ENCODE measurements at places on chromosomes 4 and X.

- H3K4me1 ChIP-seq: no peaks in the 10 kb centered on the region
- no peak overlapping the region for H3K27ac ChIP-seq
- H3K4me3 ChIP-seq: no peak overlapping the region
- no peak for DNase-seq
These were observed 417.4 kb downstream of the SPOCK3 start for GRCh38 chr4:166816890-166817289.

GRCh38 chrX:31314921-31315320 lies 243.1 kb upstream of the FTHL17 start:
- H3K27me3 ChIP-seq: no peaks in the 10 kb centered on the region
- no peak overlapping the region for H3K27ac ChIP-seq
- no peak for DNase-seq
- H3K36me3 ChIP-seq: no peaks in the 10 kb centered on the region
- no peak overlapping the region for H3K4me3 ChIP-seq

- no peak overlapping the region for H3K27ac ChIP-seq
- no peak for DNase-seq
- H3K27me3 ChIP-seq: no peaks in the 10 kb centered on the region
- H3K36me3 ChIP-seq: no peaks in the 10 kb centered on the region
These were observed 28.5 kb downstream of the TRIM2 start for GRCh38 chr4:153232768-153233167.

DNA sequence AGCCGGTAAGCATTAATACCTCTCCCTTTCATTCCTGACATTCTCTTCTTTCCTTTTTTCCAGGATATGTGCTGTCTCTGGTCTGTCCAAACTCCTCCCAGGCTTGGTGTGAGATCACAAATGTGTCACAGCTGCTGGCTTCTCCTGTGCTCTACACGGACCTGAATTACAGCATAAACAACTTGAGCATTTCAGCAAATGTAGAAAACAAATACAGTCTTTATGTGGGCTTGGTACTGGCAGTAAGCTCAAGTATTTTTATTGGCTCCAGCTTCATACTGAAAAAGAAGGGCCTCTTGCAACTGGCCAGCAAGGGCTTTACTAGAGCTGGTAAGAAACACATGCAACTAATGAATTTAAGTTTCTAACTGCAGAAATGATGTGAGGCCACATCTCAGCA lies 8.4 kb downstream of the NIPAL1 start:
- no peaks in the 10 kb centered on the region for H3K36me3 ChIP-seq
- H3K27me3 ChIP-seq: no peaks in the 10 kb centered on the region
- H3K27ac ChIP-seq: no peak overlapping the region
- no peak for DNase-seq
- no peak overlapping the region for H3K4me3 ChIP-seq

GRCh38 chr4:128716338-128716737 lies 93.2 kb upstream of the JADE1 start:
- H3K36me3 ChIP-seq: no peaks in the 10 kb centered on the region
- H3K4me1 ChIP-seq: no peaks in the 10 kb centered on the region
- no peak for DNase-seq
- no peaks in the 10 kb centered on the region for H3K27me3 ChIP-seq
- no peak overlapping the region for H3K27ac ChIP-seq
- H3K4me3 ChIP-seq: no peak overlapping the region

DNA sequence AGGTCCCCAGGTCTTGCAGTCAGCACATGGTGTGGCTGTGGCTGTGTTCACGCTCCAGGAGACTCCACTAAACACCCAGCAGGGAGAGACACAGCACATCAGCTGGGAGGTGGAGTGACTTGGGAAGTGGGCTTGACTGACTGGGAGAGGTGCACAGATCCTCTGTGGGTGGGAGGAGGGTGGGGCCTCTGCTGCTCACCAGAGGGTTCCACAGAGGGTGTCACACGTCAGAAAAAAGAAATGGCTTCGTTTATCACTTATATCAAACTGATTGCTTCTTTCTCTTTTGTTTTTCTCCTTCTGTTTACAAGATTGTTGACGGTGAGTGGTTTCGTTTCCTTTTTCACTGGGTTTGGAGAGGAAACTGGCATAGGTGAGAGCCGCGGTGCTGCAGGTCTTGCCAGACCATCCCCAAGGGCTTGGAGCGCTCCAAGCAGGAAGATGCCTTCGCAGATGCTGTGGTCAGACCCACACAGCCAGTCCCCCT lies 24.8 kb upstream of the FAM193A start:
- no peak for DNase-seq
- no peak overlapping the region for H3K27ac ChIP-seq
- H3K4me1 ChIP-seq: peaks cover 5% of the 10 kb centered on the region
- no peaks in the 10 kb centered on the region for H3K27me3 ChIP-seq
- H3K4me3 ChIP-seq: no peak overlapping the region
- H3K36me3 ChIP-seq: peaks cover 69% of the 10 kb centered on the region

DNA sequence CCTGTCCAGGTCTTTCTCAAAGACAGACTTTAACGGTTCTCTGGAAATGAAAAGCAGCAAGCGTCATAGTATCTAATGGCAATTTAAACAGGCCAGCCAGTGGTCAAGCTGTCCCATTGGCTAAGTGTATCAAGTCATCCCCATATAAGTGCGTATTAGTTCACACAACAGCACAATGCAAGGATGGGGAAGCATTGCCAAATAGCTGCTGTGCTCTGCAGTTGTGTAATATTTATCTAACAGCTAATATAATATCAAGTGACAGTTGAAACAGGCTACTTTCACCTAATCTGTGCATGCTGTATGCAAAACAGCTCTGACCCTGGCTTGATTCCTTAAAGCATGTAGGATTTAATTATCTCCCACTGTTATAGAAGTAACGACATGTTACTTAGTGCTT lies 134.8 kb upstream of the PPARGC1A start:
- H3K4me3 ChIP-seq: no peak overlapping the region
- H3K27me3 ChIP-seq: no peaks in the 10 kb centered on the region
- DNase-seq: no peak
- no peaks in the 10 kb centered on the region for H3K4me1 ChIP-seq

DNA sequence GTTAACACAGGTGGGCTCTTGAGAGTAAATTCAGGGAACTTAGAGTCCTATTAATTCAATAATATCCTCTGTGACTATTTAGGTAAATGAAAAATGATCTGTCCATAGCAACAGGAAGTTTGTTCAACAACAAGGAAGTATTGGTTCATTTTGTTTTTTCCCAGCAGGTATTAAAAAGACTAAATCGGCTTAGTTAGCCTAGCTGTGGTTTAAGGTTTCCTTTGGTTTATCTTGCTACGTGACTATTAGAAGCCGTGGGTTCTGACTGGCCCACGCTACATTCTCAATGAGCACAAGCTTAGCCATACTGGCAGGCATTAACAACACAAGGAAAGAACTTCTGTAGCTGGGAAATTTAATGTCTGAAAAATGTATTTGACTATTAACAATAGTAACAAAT lies 168.8 kb upstream of the HS3ST1 start:
- DNase-seq: no peak
- no peak overlapping the region for H3K4me3 ChIP-seq
- no peak overlapping the region for H3K27ac ChIP-seq
- H3K27me3 ChIP-seq: no peaks in the 10 kb centered on the region
- no peaks in the 10 kb centered on the region for H3K36me3 ChIP-seq

- no peak for DNase-seq
These were observed 655.2 kb downstream of the RAPGEF2 start for GRCh38 chr4:159758061-159758460.

DNA sequence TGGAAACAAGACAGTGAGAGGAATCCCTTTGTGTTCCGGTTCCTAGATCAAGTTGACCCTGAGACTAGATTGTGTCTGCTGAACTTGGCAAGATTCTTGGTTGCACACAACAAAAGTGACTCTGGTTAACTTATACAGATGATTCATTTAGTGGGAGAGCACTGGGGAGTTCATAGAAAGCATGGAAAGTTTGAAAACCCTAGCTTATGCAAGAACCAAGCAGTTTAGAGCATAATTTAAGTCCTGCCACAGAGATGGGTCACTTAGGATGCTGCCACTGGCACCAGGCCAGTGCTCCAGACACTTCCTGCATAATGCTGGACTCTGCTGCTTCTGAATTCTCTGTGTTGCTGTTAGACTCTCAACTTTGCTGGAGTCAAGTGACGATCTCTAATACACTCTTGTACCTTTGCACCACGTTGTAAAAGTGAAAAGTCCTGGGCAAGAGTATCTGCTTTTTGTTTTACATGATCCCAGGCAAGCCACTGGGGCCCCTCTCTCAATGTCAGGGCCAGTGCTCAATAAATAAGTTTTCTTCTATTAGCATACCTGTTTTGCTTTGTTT lies 12.7 kb upstream of the DCUN1D4 start:
- H3K36me3 ChIP-seq: no peaks in the 10 kb centered on the region
- H3K4me1 ChIP-seq: no peaks in the 10 kb centered on the region
- no peak for DNase-seq
- no peak overlapping the region for H3K27ac ChIP-seq

GRCh38 chr4:152220201-152220666 lies 315.7 kb downstream of the FBXW7 start:
- no peak overlapping the region for H3K27ac ChIP-seq
- no peaks in the 10 kb centered on the region for H3K27me3 ChIP-seq
- no peak overlapping the region for H3K4me3 ChIP-seq
- no peaks in the 10 kb centered on the region for H3K36me3 ChIP-seq

GRCh38 chr4:30172416-30172815 lies 547.8 kb upstream of the PCDH7 start:
- H3K4me3 ChIP-seq: no peak overlapping the region
- no peaks in the 10 kb centered on the region for H3K36me3 ChIP-seq
- H3K27ac ChIP-seq: no peak overlapping the region
- no peaks in the 10 kb centered on the region for H3K4me1 ChIP-seq

DNA sequence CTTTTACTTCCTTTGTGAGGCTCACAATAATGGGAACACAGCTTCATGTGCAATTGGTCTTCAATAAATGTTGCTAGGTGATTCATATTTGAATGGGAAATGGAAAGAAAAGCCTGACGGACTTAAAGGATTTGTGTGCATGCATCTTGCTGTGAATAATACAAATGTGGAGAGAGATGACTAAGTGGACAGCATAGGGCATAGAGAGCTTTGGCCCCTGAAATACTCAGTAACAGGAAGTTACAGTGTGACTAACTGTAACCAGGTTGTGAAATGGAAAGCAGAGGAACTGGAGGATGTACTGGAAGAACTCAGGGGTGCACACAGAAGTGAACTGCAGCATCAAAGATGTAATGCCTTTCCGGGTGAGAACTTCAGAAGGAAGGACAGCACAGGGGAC lies 206.7 kb downstream of the MGST2 start:
- no peaks in the 10 kb centered on the region for H3K27me3 ChIP-seq
- H3K36me3 ChIP-seq: no peaks in the 10 kb centered on the region
- DNase-seq: no peak
- peaks cover 18% of the 10 kb centered on the region for H3K4me1 ChIP-seq
- H3K27ac ChIP-seq: peak overlapping the region; percentile 30

DNA sequence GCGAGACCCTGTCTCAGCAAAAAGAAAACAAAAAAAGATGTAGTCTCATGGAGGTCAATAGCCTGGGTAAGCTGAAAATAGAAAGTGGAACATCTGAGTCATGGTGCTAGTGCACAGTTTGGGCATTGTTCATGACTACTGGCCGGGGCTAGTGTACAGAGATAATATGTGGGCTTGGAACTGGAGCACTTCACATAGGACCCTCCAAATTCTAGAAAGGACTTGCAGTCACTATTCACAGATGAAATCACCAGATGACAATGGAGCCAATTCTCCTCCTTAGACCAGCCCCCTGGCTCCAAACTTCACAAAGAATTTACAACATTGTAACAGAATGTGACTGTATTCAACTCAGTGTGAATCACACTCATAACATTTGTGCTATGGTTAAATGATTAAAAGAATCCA lies 367.8 kb upstream of the SLC7A11 start:
- no peak overlapping the region for H3K27ac ChIP-seq
- H3K27me3 ChIP-seq: no peaks in the 10 kb centered on the region
- H3K4me3 ChIP-seq: no peak overlapping the region
- no peaks in the 10 kb centered on the region for H3K4me1 ChIP-seq
- no peaks in the 10 kb centered on the region for H3K36me3 ChIP-seq
- DNase-seq: no peak

DNA sequence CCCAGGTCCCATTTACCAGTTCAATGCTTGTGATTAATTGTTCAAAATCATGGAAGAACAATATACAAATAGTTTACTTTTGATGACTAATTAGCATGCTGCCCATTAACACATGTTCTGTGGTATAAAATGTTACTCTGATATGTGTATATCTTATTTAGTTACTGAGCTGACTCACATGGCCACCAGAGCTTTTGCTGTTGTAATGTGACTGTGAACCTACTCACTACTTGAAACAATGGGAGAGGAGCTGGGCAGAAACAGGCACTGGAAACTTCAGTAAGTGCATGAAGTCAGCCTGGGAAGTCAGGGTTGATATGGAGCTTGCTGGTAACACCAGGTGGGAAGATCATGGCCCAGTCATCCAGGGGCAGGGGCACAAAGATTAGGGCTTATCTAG lies 72.7 kb upstream of the MAD2L1 start:
- no peak overlapping the region for H3K27ac ChIP-seq
- DNase-seq: no peak
- no peak overlapping the region for H3K4me3 ChIP-seq
- H3K27me3 ChIP-seq: no peaks in the 10 kb centered on the region
- H3K36me3 ChIP-seq: no peaks in the 10 kb centered on the region

GRCh38 chrX:137998619-137999018 lies 432.7 kb downstream of the ZIC3 start:
- H3K27me3 ChIP-seq: no peaks in the 10 kb centered on the region
- no peak overlapping the region for H3K27ac ChIP-seq
- H3K4me1 ChIP-seq: no peaks in the 10 kb centered on the region
- H3K4me3 ChIP-seq: no peak overlapping the region
- H3K36me3 ChIP-seq: no peaks in the 10 kb centered on the region

DNA sequence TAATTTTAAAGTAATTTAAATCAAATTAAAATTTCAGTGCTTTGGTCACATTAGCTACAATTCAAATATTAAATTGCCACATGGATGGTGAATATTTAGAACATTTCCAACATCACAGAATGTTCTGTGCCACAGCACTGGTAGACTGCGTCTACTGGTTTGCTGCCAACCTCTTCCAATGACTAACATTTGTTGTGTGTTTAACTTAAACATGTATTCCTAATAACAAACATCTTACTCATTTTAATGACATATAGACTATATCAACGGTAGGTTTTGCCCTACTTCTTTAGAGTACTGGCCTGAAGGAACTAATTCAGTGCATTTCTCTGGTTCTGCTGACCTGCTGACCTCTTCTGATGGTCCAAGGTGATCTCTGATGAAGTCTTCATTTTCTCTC lies 157.6 kb downstream of the DCK start:
- H3K27ac ChIP-seq: no peak overlapping the region
- H3K4me1 ChIP-seq: no peaks in the 10 kb centered on the region
- H3K27me3 ChIP-seq: no peaks in the 10 kb centered on the region

- peak overlapping the region; percentile 94 for H3K27ac ChIP-seq
- H3K4me3 ChIP-seq: peak overlapping the region; percentile 92
- DNase-seq: no peak
- H3K27me3 ChIP-seq: no peaks in the 10 kb centered on the region
- H3K4me1 ChIP-seq: peaks cover 26% of the 10 kb centered on the region
These were observed 1.6 kb downstream of the PI4K2B start for GRCh38 chr4:25235401-25235800.

- DNase-seq: peak; percentile 92
- H3K4me3 ChIP-seq: peak within 1 kb of the TSS; percentile 49
- H3K4me1 ChIP-seq: peaks cover 16% of the 10 kb centered on the region
These were observed at the start of gene HHIP for GRCh38 chr4:144645631-144646522. Gene HHIP (plus strand): TSS chr4:144646156. CDS start chr4:144646676, 520 bp downstream.

GRCh38 chr4:86961605-86962295 lies 26.9 kb downstream of the AFF1 start:
- H3K4me1 ChIP-seq: peaks cover 42% of the 10 kb centered on the region
- no peaks in the 10 kb centered on the region for H3K27me3 ChIP-seq
- no peak overlapping the region for H3K4me3 ChIP-seq
- H3K36me3 ChIP-seq: no peaks in the 10 kb centered on the region
